ENCODE measurements at places on chromosomes 5 and 9.

- DNase-seq: no peak
Measured at GRCh38 chr5:1497242-1497777, 26.4 kb downstream of the LPCAT1 start.

DNA sequence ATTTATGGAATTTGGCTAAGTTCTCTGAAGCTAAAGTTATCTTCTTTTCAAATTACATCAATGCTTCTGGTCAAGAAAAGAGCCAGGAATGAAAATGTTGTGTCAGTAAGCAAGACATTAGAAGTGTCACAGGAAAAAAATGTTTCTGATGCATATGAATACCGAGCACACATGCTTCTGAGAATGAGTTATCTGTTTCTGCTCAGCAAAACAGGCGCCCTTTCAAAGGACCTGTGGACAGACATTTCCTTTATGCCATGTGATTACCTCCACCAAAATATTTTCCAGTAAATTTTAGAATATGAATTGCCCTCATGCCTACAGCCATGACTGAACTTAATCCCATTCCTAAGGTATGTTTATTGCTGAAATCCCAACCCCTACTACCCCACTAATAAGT is 55.4 kb upstream of the RNF180 start:
- no peak for DNase-seq

DNA sequence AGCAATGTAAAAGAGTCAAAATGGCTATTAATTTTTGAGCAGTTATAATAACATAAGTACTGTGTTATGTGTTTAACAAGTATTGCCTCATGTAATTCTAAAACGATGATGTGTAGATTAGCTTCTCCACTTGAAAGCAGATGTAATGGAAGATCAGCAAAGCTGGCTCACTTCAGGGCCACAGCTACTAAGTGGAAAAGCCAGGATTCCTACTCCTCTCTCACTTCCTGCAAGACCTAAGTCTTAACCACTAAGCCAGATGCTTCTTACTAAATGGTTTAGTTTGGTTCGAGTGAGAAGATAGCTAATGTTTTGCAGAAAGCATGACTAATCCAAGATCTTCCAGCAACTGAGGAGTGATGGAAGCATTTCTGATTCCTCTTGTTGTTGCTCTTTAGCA is 15.7 kb upstream of the TNC start:
- DNase-seq: peak; percentile 79

GRCh38 chr5:143646961-143647360 is 165.0 kb upstream of the HMHB1 start:
- no peak for DNase-seq

DNA sequence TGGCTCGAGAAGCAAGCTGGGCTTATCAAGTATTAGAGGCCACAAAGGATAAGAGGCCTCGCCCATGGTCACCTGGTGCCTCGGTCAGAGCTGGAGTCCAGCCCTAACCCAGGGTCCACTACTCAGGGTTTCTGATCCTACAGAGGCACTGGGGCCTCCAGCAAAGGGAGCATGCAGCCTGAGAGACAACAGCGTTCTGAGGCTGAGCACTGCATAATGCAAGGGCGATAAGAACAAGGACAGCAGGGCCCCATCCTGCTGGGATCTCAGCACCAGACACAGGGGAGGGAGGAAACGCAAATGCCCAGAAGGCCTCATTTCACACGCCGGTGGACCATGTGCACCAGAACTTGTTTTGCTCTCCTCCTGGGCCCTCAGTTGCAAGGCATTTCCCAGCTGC is 63.0 kb downstream of the C5orf15 start:
- no peak for DNase-seq
